Activated effector memory CD4-positive, alpha-beta T cell treated with Interleukin-2 at 50 U/mL for 16 hours (primary cell): ENCODE measurements at places on chromosomes 7 and 10.

GRCh38 chr10:62839590-62839989 is 23.4 kb upstream of the EGR2 start:
- DNase-seq, result no peak

GRCh38 chr7:4663239-4664018 is 18.7 kb upstream of the FOXK1 start:
- no peak for DNase-seq

DNA sequence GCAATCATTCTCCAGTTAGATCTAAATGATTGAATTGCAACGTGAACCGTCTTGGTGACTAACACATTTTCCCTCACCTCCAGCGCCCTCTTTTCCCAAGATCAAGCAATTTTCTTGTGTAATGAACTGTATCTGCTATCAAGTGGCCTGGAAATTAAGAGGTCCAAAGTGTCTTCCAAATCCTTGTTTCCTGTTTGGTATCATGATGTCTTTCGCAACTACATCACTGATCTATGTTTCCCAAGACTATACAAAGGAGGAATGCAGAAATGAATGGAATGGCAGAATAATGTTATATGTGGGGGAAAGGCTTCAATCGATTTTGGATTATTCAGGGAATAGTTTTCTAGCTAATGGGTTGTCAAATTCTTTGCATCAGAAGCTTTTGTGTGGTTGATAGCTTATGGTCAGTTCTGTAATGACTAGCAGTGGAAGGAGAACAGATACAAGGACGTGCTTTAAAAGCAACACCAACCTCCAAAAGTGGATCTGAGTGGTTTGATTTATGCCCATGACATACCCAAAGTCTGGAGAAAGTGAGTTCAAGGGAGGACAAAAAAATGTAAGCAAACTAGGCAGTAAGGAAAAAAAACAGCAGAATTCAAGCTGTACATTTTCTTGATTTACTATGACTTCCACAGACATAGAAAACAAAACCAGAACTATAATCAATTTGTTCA is 14.6 kb upstream of the ZEB1 start:
- no peak for DNase-seq

DNA sequence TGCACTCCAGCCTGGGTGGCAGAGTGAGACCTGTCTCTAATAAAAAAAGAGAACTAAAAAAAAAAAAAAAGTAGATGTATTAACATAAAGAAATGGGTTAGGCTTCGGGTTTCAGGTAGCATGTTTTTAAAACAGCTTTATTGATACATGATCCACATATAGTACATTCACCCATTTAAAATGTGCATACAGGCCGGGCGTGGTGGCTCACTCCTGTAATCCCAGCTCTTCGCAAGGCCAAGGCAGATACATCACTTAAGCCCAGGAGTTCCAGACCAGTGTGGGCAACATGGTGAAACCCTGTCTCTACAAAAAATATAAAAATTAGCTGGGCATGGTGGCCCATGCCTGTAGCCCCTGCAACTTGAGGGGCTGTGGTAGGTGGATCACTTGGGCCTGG is 39.5 kb downstream of the SNX10 start:
- no peak for DNase-seq

DNA sequence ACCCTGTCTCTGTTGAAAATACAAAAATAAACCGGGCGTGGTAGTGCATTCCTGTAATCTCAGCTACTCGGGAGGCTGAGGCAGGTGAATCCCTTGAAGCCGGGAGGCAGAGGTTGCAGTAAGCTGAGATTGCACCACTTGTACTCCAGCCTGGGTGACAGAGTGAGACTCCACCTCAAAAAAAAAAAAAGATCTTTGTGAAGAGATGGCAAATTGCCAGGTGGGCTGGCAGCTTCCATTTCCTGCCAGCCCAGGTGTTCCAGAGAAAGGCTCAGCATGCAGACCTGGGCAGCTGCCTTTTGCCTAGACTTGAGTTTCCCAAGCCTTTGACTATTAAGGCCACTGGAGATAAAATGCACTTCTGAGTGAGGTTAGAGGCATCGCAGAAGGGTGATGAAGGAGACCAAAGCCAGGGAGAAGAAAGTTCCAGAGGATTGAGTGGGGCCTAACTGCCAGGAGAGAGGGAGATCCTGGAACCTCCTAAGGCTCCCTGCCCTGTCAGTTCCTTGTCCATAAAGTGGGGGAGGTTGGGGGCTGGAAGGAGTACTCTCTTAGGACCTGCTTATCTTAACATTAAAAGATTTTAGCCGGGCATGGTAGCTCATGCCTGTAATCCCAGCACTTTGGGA is 10.0 kb upstream of the DDIT4 start:
- DNase-seq, result peak; percentile 24

- DNase-seq, result no peak
Measured at GRCh38 chr7:8128449-8129317, 133.3 kb downstream of the ICA1 start.

GRCh38 chr7:151446412-151446811 is 6.5 kb upstream of the CRYGN start:
- DNase-seq, result no peak

GRCh38 chr7:50684011-50684712 is 98.5 kb downstream of the GRB10 start:
- no peak for DNase-seq

- no peak for DNase-seq
Measured at GRCh38 chr10:26741368-26741767, 43.9 kb downstream of the PDSS1 start.

DNA sequence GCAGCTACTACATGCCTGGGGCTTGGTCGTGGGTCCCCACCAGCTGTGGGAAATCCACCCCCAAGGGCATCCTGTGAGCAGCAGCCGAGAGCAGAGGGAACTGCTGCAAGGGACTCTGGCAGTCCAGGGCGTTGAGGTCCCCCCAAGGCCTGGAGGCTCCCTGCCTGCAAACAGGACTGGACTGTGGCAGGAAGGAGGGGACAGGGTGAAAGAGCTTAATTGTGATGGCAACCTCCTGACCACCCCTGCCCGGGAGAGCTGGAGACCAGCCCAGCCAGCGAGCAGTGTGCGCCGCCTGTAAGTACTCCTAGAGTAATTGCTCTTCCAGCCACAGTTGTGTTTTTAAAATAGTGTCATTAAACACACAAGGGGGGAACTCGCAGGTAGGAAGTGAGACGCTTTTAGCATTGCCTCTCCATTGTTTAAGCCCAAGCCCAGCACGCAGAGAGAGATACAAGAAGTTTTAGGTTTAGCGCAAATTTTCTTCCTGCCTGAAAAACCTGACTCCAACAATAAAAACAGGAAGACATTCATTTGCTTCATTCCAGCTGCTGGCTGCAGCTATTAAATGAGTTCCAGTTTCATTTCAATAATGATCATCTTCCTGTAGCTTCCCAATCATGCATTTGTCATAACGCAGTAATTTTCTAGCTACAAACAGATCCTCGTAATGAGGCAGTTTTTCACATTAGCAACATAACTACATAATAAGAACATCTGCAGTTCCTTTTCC is 111.1 kb downstream of the EBF3 start:
- no peak for DNase-seq

- no peak for DNase-seq
Measured at GRCh38 chr10:31359979-31360378, 41.0 kb downstream of the ZEB1 start.

- DNase-seq, result no peak
Measured at GRCh38 chr7:45990276-45990675, 69.2 kb upstream of the IGFBP3 start.

GRCh38 chr10:86083206-86083605 is 283.4 kb downstream of the GRID1 start:
- DNase-seq, result no peak

DNA sequence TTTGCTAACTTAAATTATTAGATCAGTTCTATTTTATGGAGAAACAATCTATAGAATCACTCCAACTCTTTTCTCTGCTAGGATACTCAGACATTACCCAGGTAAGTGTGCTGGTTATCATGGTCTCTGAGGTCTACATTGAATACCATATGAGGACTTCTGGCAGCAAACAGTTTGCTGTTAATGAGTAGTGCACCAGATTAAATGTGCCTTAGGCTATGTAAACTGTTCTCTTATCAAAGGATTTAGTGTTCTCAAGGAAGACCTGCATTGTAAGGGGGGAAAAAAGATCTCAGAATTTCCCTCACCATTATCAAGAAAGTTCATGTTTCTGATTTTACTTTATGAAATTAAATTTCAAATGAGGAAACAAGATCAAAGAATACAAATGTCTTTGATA is 107.5 kb downstream of the ITGB8 start:
- no peak for DNase-seq

- DNase-seq, result no peak
Measured at GRCh38 chr7:20402747-20403230, 72.1 kb downstream of the ITGB8 start.

DNA sequence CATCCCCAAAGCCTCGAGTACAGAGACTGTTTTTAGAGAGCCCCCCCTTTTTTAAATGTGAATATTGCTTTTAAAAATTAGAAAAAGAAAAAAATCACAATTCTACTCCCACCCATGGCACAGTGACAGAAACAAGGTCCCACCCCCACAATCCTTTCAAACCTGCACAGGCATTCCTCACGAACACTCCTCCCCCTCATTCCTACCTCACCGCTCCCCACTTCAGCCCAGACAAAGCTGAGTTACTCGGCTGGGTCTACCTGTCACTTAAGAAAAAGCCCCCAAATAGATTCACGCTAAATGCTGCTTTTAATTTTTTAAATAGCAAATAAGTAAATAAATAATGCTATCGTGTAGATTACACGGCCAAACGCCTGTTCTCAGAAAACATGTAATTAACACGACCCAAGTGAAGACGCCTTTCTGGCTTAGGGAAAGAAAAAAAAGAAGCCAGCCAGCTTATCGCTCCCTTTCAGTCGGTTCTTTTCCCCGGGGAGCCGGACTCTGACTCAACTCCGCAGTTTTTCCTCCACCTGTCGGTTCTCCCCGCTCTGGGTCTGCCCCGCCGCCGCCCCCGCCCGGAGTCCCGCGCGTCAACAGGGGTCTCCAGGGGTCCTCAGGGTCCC is 739 bp downstream of the MPP7 start:
- DNase-seq, result no peak

GRCh38 chr7:126805351-126805750 is 447.4 kb downstream of the GRM8 start:
- DNase-seq, result no peak

DNA sequence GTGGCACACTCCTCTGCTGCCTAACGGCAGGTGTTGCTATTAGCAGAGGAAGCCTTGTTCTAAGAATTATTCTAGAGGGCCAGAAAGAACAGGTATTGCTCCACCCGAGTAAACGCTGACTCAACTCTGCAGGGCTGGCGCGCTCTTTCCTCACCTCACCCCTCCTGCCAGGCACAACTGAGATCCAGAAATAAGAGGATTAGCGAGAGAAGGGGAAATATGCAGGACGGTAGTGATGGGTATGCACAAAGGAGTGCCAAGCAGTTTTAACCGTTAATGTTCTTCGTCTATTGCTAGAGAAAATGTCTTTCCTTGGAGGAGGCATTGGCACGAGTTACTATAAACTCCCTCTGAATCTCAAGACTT is 369 bp upstream of the SCIN start:
- no peak for DNase-seq

- DNase-seq, result no peak
Measured at GRCh38 chr10:123613346-123613850, 52.8 kb upstream of the GPR26 start.

GRCh38 chr10:89563861-89564478 is 28.6 kb upstream of the SLC16A12 start:
- DNase-seq, result no peak

DNA sequence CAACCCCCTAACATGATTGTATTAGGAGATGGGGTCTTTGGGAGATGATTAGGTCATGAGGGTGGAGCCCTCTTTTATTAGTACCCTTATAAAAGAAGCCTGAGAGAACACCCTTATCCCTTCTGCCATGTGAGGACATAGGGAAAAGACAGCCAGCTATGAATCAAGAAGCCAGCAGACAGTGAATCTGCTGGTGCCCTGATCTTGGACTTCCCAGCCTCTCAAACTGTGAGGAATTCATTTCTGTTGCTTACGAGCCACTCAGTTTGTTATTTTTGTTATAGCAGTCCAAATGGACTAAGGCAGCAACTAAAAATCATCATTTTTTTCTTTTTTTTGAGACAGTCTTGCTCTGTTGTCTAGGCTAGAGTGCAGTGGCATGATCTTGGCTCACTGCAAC is 59.8 kb downstream of the SLC18A2 start:
- no peak for DNase-seq

- DNase-seq, result no peak
Measured at GRCh38 chr10:79588800-79589199, 21.9 kb upstream of the SFTPA1 start.

DNA sequence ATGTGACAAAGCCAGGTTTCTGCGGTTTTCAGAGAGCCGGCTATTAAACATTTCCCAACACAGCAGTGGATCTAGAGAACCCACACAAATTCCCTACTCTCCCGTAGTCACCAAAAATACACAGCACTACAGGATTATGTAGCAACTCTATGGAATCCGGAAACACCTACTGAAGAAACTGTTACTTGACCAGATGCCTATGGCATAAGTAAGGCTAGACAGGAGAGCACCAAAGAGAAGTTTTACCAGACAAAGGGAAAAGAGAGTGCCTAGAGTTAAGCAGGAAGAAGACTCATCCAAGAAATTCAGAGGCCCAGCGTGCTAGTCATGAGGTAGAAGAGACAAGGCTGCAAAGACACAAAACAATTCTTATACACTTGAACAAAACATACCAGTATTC is 321.1 kb downstream of the PARD3 start:
- no peak for DNase-seq

DNA sequence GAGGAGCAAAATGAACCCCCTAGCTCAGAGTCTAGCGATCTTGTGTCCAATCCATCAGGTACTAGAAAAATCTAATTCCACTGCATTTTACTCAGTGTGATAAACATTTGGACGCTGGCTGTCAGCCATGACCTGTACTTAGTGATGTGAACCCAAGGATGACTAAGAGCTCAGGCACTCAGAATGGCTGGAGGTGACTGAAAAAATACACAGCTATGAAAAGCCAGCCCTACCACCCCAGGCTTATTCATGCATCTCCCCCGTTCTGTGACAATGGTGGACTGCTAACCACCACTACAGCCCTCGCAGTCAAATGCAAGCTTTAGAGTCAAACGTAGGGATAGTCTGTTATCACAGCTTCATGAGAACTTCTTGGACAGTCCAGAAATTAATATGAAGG is 14.9 kb downstream of the AFAP1L2 start:
- DNase-seq, result no peak

- no peak for DNase-seq
Measured at GRCh38 chr7:5686131-5686530, 95.3 kb downstream of the RNF216 start.

DNA sequence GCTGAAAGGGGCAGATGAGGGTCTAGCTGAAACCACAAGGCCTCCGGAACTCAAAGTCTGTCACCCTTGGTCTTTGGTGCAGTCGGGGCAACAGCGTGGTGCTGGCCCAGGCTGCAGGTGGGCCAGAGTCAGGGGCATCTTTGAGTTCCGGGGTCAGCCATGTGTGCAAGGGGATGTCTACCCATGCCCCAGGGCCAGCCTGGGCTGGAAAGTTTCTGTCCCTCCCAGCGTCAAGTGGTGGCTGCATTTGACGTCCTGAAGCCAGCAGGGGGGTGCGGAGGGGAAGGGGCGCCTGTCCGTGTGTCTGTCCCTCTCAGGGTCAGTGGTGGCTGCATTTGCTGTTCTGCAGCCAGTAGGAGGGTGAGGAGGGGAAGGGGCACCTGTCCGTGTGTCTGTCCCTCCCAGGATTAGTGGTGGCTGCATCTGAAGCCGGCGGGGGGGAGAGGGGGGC is 638 bp downstream of the BRAT1 start:
- DNase-seq, result no peak
